Progenitor cell of endocrine pancreas (in vitro differentiated cells): ENCODE measurements at places on chromosomes 4 and X. TPM values are rescaled to one million over a fixed set of nuclear protein-coding genes. Genes with fewer than 3 reads are reported as not detected.

GPR143 gene
- 6.3 and 7.1 TPM in 2 replicates for total RNA-seq

DAPP1 gene
- 0.12 TPM in 1 of 2 replicates, not detected in the other for total RNA-seq

AFF1 gene
- total RNA-seq = 86.0 and 89.3 TPM in 2 replicates

RIBC1 gene
- total RNA-seq = 3.2 and 3.4 TPM in 2 replicates

TRIML2 gene
- total RNA-seq = not detected in 2 replicates

NEXMIF gene
- 1.7 and 1.8 TPM in 2 replicates for total RNA-seq

ZNF732 gene
- total RNA-seq = 2.2 TPM in 2 replicates

TIMP1 gene
- total RNA-seq = 29.1 and 33.0 TPM in 2 replicates

DNA sequence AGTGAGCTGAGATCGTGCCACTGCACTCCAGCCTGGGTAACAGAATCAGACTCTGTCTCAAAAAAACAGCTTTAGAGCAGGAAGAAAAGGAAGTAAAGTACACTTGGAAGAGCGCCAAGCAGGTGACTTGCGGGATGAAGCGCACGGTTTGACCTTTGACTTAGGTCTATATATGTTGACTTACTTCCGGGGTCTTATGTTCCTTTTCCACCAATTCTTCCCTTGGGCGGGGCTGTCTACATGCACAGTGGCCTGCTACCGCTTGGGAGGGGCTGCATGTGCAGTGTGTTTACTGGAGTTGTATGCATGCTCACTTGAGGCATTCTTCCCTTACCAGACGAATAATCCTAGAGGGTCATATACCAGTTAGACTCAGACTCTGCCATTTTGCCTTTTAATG lies 108.6 kb downstream of the APOOL start:
- no peaks in the 10 kb centered on the region for H3K36me3 ChIP-seq
- H3K4me1 ChIP-seq = no peaks in the 10 kb centered on the region
- DNase-seq = no peak
- no peak overlapping the region for H3K4me3 ChIP-seq
- no peaks in the 10 kb centered on the region for H3K27me3 ChIP-seq

DNA sequence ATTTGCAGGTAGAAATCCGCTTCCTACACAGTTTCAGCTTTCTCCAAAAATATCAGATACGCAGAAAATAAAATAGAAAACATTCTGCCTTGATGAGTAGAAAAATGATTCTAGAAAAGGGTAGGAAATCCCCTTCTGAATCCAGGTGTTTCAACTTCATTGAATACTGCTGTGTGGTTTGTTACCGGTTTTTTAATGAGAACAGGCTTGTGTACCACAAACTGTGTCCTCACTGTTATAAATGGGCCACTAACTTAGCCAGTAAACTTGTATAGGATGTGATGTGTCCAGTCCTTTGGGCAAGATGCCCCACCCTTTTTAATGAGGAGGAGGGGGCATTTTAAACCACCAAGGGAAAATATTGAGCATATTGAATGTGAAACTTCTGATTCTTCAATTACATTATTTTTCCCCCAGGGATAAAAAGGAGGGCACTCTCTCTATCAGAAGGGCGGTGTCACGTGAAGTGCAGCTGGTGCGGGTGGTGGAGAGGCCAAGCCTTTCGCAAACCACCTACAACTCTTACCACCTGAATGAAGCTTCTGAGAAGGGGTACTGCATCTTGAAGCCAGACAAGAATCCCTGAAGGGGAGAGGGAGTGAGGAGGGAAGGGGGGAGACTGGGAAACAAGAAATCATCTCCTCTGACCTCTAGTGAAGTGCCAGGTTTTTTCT lies 4.5 kb downstream of the CXXC4 start:
- peak overlapping the region; percentile 92 for H3K27ac ChIP-seq
- no peaks in the 10 kb centered on the region for H3K36me3 ChIP-seq
- DNase-seq = no peak
- H3K4me3 ChIP-seq = peak overlapping the region; percentile 81

DNA sequence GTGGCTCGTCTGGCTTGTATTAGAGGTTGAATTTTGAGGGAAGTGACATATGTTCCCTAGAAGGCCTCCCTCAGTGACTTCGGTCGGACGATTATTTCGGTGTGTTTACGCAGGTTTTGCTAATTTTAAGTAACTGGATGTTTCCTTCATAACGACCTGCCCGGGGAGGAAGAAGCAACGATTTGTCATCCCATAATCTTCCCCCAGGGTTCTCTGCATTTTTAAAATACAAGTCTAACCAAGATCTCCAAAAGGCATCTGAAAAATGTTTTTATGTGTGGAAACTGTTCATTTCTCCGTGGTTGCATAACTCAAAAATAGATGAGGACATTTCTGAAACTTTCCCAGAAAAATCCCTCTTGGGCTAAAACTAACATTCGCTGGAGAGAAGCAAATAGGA lies 195.4 kb downstream of the SHOX start:
- H3K4me1 ChIP-seq = no peaks in the 10 kb centered on the region
- H3K27ac ChIP-seq = no peak overlapping the region
- no peak overlapping the region for H3K4me3 ChIP-seq
- peaks cover 5% of the 10 kb centered on the region for H3K27me3 ChIP-seq

- peaks cover 15% of the 10 kb centered on the region for H3K4me1 ChIP-seq
- no peaks in the 10 kb centered on the region for H3K27me3 ChIP-seq
Measured at GRCh38 chr4:147361726-147362125, 119.2 kb upstream of the EDNRA start.

- no peak overlapping the region for H3K4me3 ChIP-seq
- peaks cover 10% of the 10 kb centered on the region for H3K27me3 ChIP-seq
- no peaks in the 10 kb centered on the region for H3K36me3 ChIP-seq
- H3K4me1 ChIP-seq = no peaks in the 10 kb centered on the region
- no peak overlapping the region for H3K27ac ChIP-seq
Measured at GRCh38 chrX:7996851-7997250, 69.6 kb upstream of the PNPLA4 start.

GRCh38 chr4:11011249-11011648 lies 326.7 kb upstream of the CLNK start:
- H3K4me3 ChIP-seq = no peak overlapping the region
- H3K36me3 ChIP-seq = no peaks in the 10 kb centered on the region
- DNase-seq = no peak

GRCh38 chrX:15451913-15452312 lies 41.2 kb downstream of the PIR start:
- H3K36me3 ChIP-seq = peaks cover 2% of the 10 kb centered on the region
- no peak for DNase-seq
- no peak overlapping the region for H3K27ac ChIP-seq
- no peaks in the 10 kb centered on the region for H3K27me3 ChIP-seq
- peaks cover 3% of the 10 kb centered on the region for H3K4me1 ChIP-seq

- no peak for DNase-seq
- H3K27me3 ChIP-seq = no peaks in the 10 kb centered on the region
- H3K4me3 ChIP-seq = no peak overlapping the region
- H3K27ac ChIP-seq = no peak overlapping the region
Measured at GRCh38 chr4:89166971-89167475, 55.7 kb downstream of the TIGD2 start.

- peaks cover 5% of the 10 kb centered on the region for H3K27me3 ChIP-seq
- peaks cover 29% of the 10 kb centered on the region for H3K4me1 ChIP-seq
- DNase-seq = no peak
- H3K27ac ChIP-seq = peak overlapping the region; percentile 100
Measured at GRCh38 chr4:139014371-139015268, 961 bp upstream of the NOCT start.

DNA sequence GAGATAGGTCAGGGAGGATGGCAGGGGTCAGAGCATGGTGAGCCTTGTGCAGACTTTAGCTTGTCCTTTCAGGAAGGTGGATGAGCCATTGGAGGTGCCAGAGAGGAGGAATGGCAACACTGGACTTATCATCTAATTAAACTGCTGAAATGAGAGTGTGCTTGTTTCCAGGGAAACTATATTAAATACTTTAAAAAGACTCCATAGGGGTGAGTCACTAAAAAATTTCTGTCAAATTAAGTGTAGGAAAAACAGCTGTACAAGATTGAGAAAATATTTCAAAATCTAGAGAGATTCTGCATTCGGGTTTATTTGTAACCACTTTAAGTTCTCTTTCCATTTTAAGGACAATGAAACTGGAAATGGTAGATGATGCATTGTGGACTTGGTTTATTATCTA lies 11.4 kb downstream of the FRAS1 start:
- no peak overlapping the region for H3K27ac ChIP-seq
- no peaks in the 10 kb centered on the region for H3K27me3 ChIP-seq
- no peak overlapping the region for H3K4me3 ChIP-seq
- no peak for DNase-seq
- peaks cover 24% of the 10 kb centered on the region for H3K36me3 ChIP-seq

- H3K27me3 ChIP-seq = no peaks in the 10 kb centered on the region
- H3K4me1 ChIP-seq = peaks cover 8% of the 10 kb centered on the region
- H3K4me3 ChIP-seq = peak overlapping the region; percentile 27
- no peak overlapping the region for H3K27ac ChIP-seq
Measured at GRCh38 chr4:176064539-176064938, 1.1 kb upstream of the WDR17 start.

DNA sequence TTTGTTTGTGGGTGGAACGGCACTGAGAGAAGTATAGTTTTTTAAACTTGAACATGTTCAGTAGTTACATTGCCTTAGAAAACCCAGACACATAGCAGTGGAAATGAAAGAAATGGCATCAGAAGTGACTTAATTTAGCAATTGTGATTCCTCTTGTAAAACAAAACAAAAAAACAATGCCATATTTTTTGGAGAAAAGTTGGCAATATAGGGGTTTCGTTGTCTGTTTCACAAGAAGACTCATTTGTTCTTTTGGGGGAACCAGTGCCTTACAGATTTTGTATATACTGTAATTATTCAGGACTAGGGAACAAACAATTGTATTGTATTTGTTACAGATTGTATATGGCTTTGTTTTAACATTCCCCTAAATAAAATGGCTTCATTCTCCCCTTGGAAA lies 390.7 kb downstream of the UNC5C start:
- no peak overlapping the region for H3K4me3 ChIP-seq
- no peak for DNase-seq
- peaks cover 4% of the 10 kb centered on the region for H3K4me1 ChIP-seq
- no peaks in the 10 kb centered on the region for H3K27me3 ChIP-seq

- no peak for DNase-seq
- H3K4me3 ChIP-seq = no peak overlapping the region
- no peak overlapping the region for H3K27ac ChIP-seq
- no peaks in the 10 kb centered on the region for H3K4me1 ChIP-seq
- H3K27me3 ChIP-seq = no peaks in the 10 kb centered on the region
Measured at GRCh38 chr4:52290466-52290865, 239.4 kb downstream of the SPATA18 start.

DNA sequence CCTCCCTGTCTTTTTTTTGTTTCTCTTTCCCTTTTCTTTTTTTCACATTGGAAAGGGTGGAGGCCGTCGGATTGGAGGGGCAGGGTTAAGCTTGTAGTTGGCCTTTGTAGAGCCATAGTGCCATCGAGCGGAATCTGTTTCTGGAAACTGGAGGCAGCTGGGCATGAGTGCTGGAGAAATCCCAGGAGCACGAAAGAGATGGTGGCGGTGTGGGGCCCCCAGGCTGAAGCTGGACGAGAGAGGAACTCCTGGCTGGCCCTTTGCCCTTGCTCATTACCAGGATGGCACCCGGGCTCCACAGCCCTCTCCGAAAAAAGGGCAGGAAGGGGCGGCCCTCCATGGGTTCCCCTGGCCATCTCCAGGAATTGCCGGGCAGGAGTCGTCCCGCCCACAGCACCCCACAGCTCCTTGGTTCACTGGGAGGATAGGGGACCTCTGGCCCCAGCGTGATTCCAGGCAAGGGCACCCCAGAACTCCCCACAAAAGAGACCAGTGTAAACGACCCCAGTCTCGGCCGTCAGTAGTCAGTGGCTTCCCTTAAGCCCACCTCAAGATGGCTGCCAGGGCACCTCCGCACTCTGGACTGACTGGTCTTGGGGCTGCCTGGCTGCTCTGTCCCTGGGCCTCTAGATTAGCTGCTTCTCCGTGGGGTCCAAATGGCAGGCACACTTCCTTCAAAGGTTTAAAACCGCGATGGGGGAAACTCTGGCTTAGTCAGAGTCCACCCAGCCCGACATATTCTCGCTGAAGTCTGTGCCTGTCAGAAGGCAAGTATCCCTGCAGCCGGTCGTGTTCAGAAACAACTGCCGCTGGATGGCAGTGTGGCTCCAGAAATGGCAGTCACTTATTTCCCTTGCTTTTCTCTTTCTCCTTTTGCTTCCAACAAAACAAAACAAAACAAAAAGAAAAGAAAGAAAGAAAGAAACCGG lies 74.1 kb downstream of the NBDY start:
- DNase-seq = peak; percentile 25
- no peak overlapping the region for H3K4me3 ChIP-seq
- no peaks in the 10 kb centered on the region for H3K27me3 ChIP-seq
- peaks cover 1% of the 10 kb centered on the region for H3K4me1 ChIP-seq
- no peak overlapping the region for H3K27ac ChIP-seq

- H3K36me3 ChIP-seq = no peaks in the 10 kb centered on the region
- no peak overlapping the region for H3K27ac ChIP-seq
- DNase-seq = no peak
- no peak overlapping the region for H3K4me3 ChIP-seq
- H3K27me3 ChIP-seq = no peaks in the 10 kb centered on the region
Measured at GRCh38 chr4:89981789-89982334, 87.2 kb downstream of the MMRN1 start.

DNA sequence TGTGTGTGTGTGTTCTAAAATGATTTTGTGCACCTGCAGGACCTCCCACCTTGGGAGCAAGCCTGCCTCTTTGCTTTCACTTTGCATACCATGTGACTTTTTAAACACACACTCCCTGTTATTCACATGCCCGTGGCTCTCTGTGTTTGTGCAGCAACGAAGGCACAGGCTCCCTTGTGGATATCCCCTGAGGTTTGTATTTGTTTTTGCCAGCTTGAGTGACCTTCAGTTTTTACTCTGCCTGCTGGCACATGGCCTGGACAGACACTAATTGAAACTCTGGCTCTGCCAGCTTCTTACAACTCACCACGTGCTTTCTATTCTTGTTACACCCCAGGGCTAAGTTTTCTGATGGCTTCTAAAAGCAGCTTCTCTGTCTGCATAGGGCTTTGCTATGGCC lies 885.8 kb downstream of the SH3BGRL start:
- H3K27ac ChIP-seq = no peak overlapping the region
- no peak for DNase-seq
- no peak overlapping the region for H3K4me3 ChIP-seq
- H3K4me1 ChIP-seq = no peaks in the 10 kb centered on the region

DNA sequence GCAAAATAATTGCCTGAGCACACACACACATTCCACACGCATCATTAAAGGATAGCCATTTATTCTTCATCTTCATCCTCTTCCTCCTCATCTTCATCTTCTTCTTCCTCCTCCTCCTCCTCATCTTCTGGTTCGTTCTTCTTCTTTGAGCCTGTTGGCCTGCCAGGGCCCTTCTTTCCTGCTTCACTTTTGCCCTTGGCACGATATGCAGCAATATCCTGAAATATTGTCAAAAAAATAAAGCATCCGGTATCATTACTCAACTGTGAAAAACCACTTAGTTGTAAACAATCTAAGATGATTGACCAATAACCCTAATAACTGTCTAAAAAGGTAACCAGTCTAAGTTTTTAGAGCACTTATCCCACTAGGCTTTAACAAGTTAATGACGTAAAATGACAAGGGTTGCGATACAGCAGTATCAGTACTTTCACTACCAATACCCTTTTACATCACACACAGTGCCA lies 2.1 kb downstream of the HMGB2 start:
- DNase-seq = no peak
- H3K4me3 ChIP-seq = peak overlapping the region; percentile 95
- H3K27ac ChIP-seq = no peak overlapping the region
- no peaks in the 10 kb centered on the region for H3K27me3 ChIP-seq
- H3K36me3 ChIP-seq = peaks cover 11% of the 10 kb centered on the region

- H3K27me3 ChIP-seq = no peaks in the 10 kb centered on the region
- H3K27ac ChIP-seq = no peak overlapping the region
- DNase-seq = no peak
- peaks cover 9% of the 10 kb centered on the region for H3K36me3 ChIP-seq
Measured at GRCh38 chrX:103883533-103883932, 51.5 kb upstream of the RAB9B start.
